Left lung (tissue), 14 donors: ENCODE measurements at places on chromosomes 1 and 21. TPM values are rescaled to one million over a fixed set of nuclear protein-coding genes. Genes with fewer than 3 reads are reported as not detected.

The NCF2 gene
- polyA plus RNA-seq = 4.7 TPM

The TLCD4 gene
- polyA plus RNA-seq = 12.4 TPM

The EPHB2 gene
- 21.0 TPM for polyA plus RNA-seq

The NBPF26 gene
- 15.1 TPM for polyA plus RNA-seq

The PSRC1 gene
- polyA plus RNA-seq = 41.3 TPM

The TRIM67 gene
- polyA plus RNA-seq = 1.5 TPM

The HEYL gene
- polyA plus RNA-seq = 32.3 TPM

The IGSF3 gene
- 52.0 TPM for polyA plus RNA-seq

The NPL gene
- 6.6 TPM for polyA plus RNA-seq

The A3GALT2 gene
- not detected for polyA plus RNA-seq

The SPEN gene
- polyA plus RNA-seq = 65.2 TPM

The SELE gene
- 0.20 TPM for polyA plus RNA-seq

The SYT14 gene
- polyA plus RNA-seq = 0.20 TPM

DNA sequence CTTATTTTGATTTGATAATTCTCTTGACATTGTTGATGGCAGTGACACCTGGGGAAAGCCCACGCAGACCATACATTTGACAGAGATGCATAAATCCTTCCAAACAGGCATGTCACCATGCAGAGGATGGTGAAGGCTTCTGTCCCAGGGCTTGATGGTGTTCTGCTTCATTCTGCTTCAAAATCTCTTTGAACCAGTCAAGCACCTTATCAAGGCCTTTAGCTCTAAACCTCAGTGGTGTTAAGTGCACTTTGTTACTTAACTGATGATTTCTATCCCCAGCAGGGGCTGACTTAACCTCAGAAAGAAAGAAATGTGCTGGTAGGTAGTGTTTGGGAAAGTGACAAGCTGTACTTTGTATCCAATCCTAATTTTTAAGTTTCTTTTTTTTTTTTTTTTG is 81.1 kb downstream of the RRAGC start:
- DNase-seq = no peak

- DNase-seq = no peak
Measured at GRCh38 chr1:53968125-53968513, 22.0 kb downstream of the LRRC42 start.

DNA sequence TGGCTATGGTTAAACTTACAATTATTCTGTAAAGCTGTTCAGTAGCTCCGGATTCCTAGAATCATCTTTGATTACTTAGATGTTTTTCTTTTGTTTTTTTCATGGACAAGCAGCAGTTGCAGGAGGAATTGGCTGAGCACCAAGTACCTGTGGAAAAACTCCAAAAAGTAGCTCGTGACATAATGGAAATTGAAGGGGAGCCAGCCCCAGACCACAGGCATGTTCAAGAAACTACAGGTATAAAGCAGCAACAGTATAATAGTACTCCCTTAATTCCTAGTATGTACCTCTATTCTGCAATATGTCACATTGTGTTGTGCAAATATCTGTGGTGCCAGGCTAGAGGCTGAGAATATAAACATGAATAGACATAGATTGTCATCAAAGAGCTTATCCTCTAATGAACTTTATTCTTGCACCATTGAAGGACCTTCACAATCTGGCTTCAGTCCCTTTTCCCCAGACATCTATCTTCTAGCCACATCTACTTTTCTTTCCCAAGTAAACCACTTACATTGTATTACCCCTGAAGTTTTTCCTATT is 132.3 kb upstream of the BMP8A start:
- DNase-seq = no peak

DNA sequence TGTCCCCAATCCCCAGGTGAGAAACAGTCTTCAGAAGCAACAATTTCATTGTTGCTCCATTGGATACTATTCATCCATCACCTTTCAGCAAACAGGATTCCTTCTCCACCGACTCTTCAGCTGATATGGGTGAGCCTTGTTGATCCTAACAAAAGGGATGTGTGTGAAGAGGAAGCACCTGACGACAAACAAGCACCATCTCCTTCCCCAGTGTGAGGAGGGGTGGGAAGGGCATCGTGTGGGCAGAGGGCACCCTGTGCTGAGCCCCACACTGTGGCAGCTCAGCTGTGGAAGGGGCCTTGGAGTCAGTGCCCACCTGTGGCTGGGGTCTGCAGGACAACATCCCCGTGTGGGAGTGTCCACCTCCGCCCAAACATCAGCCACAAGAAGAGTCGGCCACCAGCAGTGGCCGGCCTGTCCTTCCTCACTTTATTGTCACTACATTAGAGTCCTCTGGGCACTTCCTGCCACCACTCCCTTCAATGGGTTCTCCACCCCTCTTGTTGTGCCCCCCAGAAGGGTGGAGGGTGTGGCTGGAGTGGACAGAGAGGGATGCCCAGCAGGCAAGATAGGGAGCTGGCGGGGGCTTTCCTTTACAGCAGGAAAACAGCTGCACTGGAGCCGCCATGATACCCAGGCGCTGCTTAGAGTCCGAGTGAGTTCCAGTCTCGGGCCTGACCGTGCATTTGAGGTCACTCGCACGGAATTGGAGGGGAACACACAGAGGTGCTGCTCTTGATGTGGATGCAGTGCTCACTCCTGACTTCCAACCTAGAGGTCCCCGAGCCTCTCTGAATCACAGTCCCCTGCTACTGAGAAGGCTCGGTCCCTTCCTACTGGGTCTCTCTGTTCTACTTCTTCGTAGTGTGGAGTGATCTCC is 40.9 kb downstream of the VPS26C start:
- no peak for DNase-seq

GRCh38 chr1:179206812-179207211 is 22.7 kb downstream of the ABL2 start:
- DNase-seq = peak; percentile 32

DNA sequence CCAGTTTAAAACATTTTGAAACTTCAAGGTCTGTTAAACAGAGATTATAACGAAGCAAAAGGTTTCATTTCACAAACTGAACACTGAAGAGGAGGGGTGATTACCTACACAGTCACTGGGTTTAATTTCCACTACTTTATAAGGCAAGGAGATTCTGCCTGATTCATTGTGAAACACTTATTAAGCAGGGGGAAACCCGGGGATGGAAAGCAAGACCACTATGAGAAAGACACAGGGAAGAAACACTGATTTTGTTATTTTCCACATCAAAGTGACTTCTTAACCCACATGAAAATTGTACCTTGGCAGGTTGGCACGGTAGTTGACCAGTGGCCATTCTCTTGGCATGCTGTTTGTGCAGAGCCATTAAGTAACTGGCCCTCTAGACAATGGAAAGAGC is 8.1 kb upstream of the F5 start:
- no peak for DNase-seq

GRCh38 chr21:37230632-37231248 is 36.4 kb downstream of the VPS26C start:
- no peak for DNase-seq

DNA sequence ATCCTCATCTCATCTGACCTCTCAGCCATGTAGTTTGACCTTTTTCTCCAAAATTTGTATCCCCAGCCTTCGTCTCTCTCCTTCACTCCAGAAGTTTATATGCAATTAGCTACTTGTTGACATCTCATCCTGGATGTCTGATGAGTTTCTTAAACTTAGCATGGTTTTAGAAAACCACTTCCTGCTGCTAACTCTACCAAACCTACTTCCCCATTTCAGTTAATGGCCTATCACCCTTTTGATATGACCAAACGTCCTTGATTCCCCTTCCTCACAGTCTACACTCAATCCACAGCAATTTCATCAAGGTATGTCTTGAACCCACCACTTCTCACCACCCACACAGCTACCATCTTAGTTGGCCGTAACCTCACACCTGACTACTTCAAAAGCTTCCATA is 121.9 kb downstream of the LRRC40 start:
- DNase-seq = no peak

GRCh38 chr1:24266398-24266941 is 52.7 kb upstream of the GRHL3 start:
- no peak for DNase-seq

GRCh38 chr21:32994305-32994704 is 31.4 kb upstream of the OLIG2 start:
- no peak for DNase-seq

DNA sequence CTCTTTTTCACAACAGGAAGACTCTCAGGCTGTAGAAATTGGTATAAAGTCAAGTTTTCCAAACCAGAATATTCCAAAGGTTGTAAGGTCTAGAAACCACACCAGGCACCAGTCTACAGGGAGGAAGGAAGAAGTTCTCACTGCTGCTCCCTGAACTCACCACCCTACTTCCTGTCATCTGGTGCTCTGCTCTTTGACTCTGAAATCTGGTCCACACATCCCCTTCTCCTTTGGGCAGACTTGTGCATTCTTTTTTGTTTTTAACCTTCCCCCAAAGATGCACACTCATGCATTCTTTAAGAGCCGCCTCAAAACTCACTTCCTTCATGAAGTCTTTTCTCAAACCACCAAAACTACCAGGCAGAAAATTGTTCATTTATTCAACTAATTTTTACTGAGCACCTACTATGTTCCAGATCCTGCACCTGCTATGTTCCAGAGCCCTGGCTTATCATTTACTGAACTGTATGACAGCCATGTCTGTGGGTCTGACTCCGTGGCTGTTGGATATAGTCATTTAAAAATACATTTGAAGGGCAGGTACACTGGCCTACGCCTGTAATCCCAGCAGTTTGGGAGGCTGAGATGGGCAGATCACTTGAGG is 30.1 kb upstream of the EPS15 start:
- DNase-seq = no peak

- DNase-seq = no peak
Measured at GRCh38 chr1:62492521-62492920, 55.7 kb downstream of the USP1 start.

DNA sequence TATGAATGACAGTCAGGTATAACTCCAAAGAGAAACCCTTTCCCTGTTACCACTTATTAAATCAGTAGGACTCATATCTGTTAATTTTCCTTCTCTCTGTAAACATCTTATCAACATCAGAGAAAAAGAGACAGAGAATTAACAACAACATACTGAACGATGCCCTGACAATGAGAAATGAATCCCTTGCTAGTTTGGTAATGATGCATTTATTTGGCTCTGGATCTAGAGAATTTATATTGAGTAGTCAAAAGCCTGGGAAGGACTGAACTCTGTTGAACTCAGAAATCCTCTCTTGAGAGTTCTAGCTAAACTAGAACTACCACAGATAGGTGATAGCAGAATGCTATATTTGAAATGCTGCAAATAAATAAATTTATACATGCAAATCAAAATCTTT is 325.6 kb downstream of the DISC1 start:
- DNase-seq = no peak

- DNase-seq = no peak
Measured at GRCh38 chr1:241994171-241994570, 4.7 kb downstream of the MAP1LC3C start.

DNA sequence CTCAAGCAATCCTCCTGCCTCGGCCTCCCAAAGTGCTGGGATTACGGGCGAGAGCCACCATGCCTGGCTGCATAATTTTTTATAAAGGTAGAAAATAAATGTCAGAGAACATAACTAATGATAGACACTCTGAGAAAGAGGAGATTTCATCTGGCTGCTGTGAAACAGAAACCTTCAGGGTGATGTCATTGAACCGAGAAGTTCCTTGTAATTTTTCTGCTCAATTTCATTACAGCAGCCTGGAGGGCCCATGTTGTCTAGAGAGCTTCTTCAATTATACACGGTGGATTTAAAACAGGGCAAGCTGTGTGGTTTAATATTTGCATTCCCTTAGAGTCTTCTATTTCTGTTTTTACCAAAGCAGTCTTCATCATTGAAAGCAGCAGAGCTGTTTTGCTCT is 64.3 kb upstream of the MORC3 start:
- no peak for DNase-seq

- DNase-seq = no peak
Measured at GRCh38 chr1:35587736-35588135, 14.6 kb downstream of the TFAP2E start.

GRCh38 chr1:198749279-198749678 is 110.4 kb downstream of the PTPRC start:
- DNase-seq = no peak

DNA sequence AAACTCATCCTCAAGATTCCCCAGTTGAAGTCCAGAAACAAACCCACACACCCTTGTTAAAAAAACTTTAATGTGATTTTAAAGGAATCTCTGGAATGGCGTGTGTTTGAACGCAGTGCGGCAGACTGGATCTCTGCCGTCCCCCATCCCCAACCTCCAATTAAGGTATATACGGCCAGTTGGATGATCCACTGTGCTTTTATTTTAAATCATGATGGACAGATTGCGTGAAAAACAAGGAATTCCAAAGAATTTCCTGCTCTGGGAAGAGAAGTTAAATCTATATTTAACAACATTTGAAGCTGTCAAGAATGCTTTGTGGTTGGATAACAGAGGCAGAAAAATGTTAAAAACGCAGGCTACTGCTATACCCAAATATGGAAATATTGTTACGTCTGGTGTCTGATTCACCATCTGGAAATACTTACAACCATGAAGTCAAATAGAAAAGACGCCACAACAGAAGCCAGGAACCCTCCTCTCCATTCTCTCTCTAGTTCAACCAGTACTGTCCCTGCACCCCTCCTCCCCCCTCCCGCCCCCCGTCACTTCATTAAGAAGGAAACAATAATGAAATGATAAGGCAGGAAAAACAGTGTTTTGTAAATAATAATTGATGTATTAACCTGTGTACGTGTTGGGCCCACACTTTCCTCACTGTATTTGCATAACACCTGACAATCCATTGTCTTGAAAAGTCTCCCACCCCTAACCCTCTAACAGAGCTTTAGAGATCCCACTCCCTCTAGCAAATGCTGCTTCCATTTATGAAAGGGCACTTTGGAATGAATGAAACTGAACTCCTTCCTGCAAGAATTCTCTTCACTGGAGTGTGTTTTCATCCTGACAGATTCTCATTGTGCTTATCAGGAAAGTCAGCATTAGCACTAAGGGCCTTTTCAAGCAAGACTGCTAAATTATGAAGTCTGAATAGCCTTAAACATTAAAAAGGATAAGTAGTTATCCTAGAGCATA is 2.0 kb upstream of the CCN1 start:
- DNase-seq = peak; percentile 53

DNA sequence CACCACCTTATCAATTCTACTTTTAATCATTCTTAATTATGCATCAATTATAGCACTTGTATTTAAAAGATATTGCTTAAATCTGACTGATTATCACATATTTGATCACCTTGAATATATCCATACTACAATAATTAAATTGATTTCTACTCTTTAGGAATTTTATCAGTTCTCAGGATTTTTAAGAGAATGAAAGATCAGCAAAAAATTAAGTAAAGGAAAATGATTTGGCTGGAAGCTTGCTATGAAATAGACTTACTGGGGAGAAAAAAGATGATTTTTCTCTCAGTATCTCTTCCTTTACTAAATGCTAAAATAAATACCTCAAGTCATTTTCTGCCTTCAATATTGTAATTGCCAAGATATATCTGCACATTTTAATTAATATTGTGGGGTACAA is 848.6 kb downstream of the LTN1 start:
- no peak for DNase-seq
